ENCODE measurements at places on chromosomes 6 and 20.

GRCh38 chr6:124203812-124204167 lies 400.1 kb downstream of the NKAIN2 start:
- DNase-seq, result no peak

- no peak for DNase-seq
Observed at GRCh38 chr6:75201021-75201420, 4.8 kb downstream of the COL12A1 start.

GRCh38 chr20:58714923-58715351 lies 22.3 kb downstream of the NPEPL1 start:
- no peak for DNase-seq

- no peak for DNase-seq
Observed at GRCh38 chr20:57919049-57919448, 209.2 kb upstream of the PMEPA1 start.

DNA sequence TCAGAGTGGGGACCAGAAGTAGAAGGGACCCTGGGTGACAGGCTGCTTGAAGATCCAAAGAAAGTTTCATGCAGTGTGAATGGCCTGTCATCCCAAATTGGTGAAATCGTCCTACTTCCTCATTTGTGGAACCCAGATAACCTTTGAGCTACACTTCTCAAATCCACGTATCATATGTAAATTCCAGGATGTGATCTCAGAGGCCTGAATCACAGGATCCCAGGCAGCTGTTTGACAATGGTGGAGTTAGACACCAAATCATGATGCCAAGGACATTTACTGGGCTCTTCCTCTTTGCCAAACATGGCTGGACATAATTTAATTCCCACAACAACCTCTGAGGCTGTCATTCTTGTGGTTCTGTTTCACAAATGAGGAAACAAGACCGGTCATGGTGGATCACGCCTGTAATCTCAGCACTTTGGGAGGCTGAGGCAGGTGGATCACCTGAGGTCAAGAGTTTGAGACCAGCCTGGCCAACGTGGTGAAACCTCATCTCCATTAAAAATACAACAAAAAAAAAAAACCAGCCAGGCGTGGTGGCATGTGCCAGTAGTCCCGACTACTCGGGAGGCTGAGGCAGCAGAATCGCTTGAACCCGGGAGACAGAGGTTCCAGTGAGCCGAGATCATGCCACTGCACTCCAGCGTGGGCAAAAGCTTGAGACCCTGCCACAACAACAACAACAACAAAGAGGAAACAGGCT lies 39.9 kb upstream of the TTPAL start:
- no peak for DNase-seq

- DNase-seq, result no peak
Observed at GRCh38 chr20:59783641-59784010, 149.8 kb downstream of the SYCP2 start.

GRCh38 chr6:158387036-158387435 lies 74.8 kb downstream of the TULP4 start:
- peak; percentile 15 for DNase-seq

- DNase-seq, result no peak
Observed at GRCh38 chr6:84424956-84425355, 197.5 kb upstream of the CEP162 start.

GRCh38 chr6:4088704-4089103 lies 9.8 kb upstream of the FAM217A start:
- no peak for DNase-seq

DNA sequence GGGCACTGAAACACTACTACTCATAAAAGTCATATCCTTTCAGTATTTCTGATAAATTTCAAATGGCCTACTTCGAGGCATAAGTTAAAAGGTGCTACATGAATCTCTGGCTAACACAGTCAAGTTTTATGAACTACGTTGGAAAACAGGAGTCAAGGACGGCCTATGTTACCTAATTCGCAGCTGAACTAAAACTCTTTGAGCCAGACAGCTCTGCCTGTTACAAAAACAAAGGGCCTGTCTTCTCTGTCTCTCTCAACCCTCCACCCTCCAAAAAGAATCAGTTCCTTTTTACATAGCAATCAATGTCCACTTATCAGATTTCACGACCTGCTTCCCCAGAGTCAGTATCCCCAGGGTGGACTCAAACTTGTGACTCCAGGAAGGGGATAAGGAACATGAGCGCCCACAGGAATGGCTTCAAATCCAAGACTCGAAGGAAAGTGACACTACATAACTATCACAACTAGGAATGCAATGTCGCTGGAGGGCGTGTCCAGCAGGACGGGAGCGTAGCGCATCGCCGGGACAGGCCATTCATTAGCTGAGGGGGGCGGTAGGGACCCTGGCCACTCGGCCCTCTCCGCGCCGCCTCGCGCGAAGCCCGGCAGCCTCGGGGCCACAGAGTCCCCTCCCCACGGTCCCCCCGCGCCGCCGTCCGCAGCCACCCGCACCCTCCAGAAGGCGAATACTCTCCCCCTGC lies 591 bp downstream of the IBTK start:
- peak; percentile 73 for DNase-seq

DNA sequence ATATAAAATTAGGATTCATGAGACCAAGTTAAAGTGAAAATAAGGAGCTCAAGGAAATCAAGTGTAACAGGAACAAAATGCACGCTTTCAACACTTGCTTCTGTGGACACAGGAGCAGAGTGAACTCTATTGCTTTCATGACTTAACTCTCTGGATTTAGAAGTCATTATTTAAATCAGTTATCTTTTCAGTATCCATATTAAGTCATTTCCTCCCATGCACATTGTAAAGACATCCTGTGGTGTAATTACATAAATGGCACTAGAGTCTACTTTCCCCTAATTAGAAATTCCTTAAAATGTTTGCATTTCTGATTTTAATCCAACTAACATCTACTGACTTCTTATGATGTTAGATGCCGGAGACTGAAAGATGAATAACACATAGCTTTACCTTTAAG lies 88.0 kb downstream of the INSM1 start:
- DNase-seq, result no peak

DNA sequence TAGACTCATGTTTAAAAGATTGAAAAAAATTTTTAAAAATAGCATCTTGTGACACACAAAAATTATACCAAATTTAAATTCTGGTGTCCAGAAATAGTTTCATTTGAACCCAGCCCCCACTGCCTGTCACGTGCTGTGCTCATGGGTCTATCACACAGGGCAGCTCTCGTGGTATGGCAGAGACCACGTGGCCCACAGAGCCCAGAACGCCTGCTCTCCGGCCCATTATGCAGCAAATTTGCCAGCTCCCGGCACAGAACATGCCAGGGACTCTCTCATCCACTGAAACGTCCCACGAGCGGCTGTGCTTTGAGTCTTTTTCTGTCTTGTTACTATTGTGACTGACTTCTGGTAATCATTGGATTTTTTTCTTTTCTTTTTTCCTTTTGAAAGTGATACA lies 224.3 kb downstream of the TTLL2 start:
- DNase-seq, result no peak

DNA sequence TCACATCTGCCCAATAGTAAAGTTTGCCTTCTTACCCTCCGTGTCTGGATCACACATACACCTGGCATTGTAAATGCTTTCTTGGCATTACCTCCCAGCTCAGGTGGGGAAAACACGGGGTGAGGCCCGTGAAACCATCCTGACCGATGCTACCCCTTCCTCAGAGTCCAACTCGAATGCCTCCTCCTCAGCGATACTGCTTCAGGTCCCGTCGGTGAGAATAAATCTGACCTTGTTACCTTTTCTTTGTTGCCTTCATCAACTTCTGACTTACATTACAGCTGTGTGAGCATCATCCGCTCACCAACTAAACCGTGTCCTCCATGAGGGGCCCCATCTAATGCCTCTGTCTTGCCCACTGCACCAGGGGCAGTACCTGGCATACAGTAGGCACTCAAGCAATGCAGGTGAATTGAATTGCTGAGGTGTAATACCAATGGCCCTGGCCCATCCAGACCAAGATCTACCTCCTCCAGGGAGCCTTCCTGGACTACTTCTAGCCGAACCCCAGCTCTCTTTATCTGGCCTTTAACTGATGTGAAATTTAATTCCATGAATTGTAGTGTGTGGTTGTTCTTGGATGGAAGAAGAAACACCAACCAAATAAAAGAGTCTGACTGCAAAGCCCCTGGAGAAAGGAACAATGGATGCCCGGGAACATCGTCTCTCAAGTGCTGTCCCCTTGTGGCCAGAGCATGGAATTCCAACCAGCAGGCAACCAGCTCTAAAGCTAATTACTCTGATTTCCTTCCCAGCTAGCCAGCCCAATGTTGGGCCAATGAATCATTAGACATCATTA lies 141.5 kb downstream of the ANKRD60 start:
- peak; percentile 71 for DNase-seq

- DNase-seq, result no peak
Observed at GRCh38 chr6:55895972-55896730, 20.8 kb upstream of the BMP5 start.

DNA sequence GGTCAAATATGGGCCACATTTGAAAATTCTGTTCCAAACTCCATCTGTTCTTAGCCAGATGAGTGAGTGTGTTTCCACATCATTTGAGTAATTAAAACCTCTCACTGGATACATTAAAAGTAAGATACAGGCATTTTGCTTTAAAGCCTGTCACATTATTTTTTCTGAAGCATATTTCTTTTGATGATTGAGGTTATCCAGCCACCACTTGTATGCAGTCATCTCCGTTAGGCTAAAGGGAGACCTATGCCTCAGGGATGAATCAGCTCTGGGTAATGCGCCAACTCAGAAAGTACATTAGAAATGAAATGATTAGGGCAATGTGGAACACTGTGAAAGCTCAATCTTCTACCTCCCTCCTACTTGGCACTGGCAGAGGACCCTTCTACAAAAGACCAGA lies 90.7 kb downstream of the SNAP25 start:
- peak; percentile 97 for DNase-seq

DNA sequence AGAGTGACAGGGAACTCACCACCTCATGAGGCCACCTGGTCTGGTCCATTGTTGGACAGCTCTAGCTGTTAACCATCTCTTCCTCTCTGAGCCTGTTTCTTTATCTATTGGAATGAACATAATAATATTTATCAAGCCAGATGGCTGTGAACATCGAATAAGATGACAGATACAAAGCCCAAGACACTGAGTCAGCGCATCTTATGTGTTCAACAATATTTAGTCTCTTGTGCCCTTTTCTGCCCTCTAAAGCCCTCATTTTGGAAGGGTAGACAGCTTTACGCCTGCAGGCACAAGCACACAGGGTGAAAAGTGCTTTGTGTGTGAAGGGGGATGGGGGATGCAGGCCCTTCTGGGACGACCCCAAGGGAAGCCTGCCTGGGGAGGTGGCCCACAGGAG lies 164.0 kb downstream of the GRM4 start:
- DNase-seq, result no peak

- no peak for DNase-seq
Observed at GRCh38 chr6:315921-316752, 23.9 kb downstream of the DUSP22 start.

DNA sequence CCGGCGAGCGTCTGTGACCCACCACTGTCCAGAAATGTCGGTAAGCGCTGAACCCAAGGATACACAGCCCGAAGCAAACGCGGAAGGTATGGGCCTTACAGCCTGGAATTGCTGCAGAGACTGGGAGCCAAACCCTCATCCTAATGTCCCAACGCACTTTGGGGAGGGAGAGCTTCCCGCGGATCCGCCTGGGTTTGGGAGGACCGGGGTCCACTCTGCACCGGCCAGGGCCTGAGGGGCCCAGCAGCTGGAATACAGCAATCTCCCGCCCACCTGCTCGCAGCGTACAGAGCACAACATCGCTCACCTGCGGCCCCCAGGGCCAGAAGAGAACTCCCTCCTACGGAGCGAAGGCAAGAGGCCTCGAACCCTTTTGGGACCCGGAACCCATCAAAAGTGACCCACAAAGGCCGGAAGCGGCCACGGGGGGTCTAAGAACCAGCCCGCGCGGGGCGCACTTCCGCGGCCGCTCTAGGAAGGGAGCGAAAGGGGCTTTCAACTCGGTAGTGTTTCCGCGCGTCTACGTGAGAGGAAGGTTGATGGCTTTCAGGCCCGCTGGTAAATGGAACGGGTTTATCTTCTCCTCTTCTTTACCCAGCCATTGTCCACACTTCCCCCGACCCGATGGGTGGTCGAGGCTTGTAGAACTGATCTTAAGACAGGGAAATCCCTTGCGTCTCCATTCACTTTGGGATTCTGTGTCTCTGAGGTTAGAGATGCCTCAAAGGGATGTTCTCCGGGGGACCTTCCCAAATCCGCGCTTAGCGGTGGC lies at the start of gene ZSCAN12:
ZSCAN12 (minus strand) TSS at position 398 of the 772 bp plus-strand sequence. CDS start 1,342 bp downstream, outside the sequence.
- DNase-seq, result peak; percentile 93

DNA sequence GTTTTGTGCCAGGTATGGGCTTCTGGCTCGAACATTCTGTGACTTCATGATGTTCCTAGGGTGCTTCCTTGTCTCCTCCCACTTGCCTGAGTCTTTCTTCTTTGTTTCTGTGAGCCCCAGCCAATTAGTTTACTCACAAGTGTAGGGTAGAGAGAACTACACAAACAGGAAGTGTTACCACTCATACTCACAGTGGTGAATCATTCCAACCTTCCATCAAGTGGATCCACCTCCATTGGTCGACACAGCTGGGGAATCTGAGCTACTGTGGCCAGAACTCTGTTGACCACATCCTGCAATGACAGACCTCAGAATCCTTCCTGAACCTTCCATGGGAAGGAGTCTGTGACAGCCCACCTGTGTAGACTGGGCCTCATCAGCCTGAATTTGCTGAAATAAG lies 76.8 kb downstream of the UNC5CL start:
- peak; percentile 99 for DNase-seq

DNA sequence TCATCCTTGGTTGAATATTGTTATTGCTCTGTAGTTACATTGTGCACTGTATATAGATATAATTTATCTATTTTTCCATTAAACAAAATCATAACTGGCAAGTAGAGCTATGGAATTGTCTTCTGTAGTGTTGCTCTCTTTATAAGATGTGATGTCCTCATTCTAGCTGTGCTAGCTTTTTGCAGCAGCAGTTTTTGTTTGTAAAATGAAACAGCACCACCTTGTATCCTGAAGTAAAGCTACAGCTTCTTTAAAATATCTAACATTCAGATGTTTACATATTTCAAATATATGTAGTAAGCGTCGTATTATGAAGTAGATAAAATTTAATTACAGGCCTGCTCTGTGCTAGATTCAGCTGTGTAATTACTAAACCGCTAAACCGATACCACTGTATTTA lies 328.8 kb upstream of the MANEA start:
- DNase-seq, result no peak

DNA sequence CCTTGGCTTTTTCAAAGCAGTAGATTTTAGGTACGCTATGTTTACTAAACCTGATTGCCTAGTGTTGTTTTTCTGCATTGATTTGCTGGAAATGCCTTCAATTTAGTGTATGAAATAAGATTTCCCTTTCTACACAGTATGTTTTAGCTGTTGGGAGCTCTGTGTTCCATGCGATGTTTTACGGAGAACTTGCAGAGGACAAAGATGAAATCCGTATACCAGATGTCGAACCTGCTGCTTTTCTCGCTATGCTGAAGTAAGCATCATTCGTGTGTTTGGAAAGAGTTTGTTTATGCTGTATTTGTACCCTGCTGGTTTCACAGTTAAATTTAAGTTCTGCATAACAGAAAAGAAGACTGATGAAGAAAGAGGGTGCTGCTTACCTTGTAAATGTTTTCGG lies 1.9 kb downstream of the BTBD3 start:
- no peak for DNase-seq

DNA sequence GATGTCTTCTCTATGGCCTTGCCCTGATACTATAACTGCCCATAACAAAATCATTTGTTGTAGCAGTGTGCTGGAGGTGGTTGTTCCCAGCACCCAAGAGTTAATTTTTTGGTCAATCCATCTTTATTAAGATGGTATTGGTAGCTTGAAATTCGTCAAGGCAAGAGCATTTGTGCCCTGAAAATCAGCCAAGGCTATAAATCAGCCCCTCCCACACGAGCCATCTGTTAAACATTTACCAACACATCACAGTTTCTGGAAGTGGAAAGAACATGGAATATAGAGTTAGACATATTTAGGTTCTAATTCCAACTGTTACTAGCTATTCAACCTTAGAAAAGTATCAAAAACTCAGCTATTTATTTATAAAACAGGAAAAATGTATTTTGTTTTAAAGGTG lies 888.4 kb upstream of the GJE1 start:
- no peak for DNase-seq

All from ELR (cell line).